Urinary bladder (tissue), 4 donors: ENCODE measurements at places on chromosomes 2 and 18. TPM values are rescaled to one million over a fixed set of nuclear protein-coding genes. Genes with fewer than 3 reads are reported as not detected.

Gene RGPD4
- total RNA-seq = 0.05 TPM

Gene GKN2
- total RNA-seq = not detected

Gene CHRNA1
- 6.3 TPM for total RNA-seq

Gene STPG4
- total RNA-seq = not detected

Gene NEU4
- 0.21 TPM for total RNA-seq

Gene PID1
- total RNA-seq = 63.9 TPM

Gene LIMS2
- 18.7 TPM for total RNA-seq

Gene B3GNT7
- 1.3 TPM for total RNA-seq

Gene UNC80
- 2.6 TPM for total RNA-seq

Gene ARHGEF33
- total RNA-seq = 2.1 TPM

Gene PTPRM
- total RNA-seq = 112 TPM

Gene PRKCE
- 29.7 TPM for total RNA-seq

Gene PARD3B
- 42.9 TPM for total RNA-seq

Gene D2HGDH
- total RNA-seq = 9.7 TPM

Gene ZAP70
- total RNA-seq = 1.9 TPM

Gene EPHA4
- total RNA-seq = 41.3 TPM

Gene ZDBF2
- 30.4 TPM for total RNA-seq

Gene SLC30A3
- 0.53 TPM for total RNA-seq

Gene CXCR2
- 0.48 TPM for total RNA-seq

Gene NABP1
- 30.2 TPM for total RNA-seq

Gene FAM237A
- total RNA-seq = not detected

Gene PAX3
- total RNA-seq = 3.3 TPM

Gene SRD5A2
- total RNA-seq = 16.2 TPM

Gene TTR
- total RNA-seq = not detected

Gene ZRANB3
- 17.4 TPM for total RNA-seq

Gene TWSG1
- total RNA-seq = 160 TPM

Gene LTBP1
- 175 TPM for total RNA-seq

Gene SH3RF3
- total RNA-seq = 3.6 TPM

Gene SLC9A2
- 4.2 TPM for total RNA-seq

Gene NAT8
- not detected for total RNA-seq

Gene CCDC195
- total RNA-seq = not detected

Gene ANKRD30B
- total RNA-seq = not detected

Gene SLC14A1
- total RNA-seq = 102 TPM

Gene NEB
- total RNA-seq = 79.5 TPM

Gene ACADL
- 4.9 TPM for total RNA-seq

Gene IGFBP5
- 159 TPM for total RNA-seq

Gene SERPINB5
- 27.1 TPM for total RNA-seq

Gene TSPYL6
- total RNA-seq = 0.16 TPM

Gene RESP18
- total RNA-seq = not detected

Gene ACVR1C
- total RNA-seq = 0.37 TPM

Gene SNRPD1
- 10.6 TPM for total RNA-seq
